ENCODE measurements at places on chromosomes 6 and 20.

DNA sequence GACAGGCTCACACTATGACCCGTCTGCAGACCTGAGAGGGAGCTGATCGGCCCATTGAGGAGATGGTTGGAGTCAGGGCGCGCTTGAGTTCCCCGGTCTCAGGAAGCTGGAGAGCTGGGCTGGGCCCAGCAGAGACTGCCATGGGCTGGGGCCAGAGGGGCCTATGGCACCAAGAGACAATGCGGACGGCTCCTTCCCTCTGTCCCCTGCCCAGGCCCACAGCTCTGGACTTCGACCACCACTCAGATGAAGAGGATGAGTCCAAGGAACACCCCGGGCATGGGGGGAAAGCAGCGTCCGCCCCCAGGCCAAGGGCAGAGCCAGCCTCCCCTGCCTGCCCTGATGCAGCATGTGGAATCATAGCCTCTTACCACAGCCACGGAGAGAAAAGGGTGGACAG lies 40.2 kb upstream of the PHACTR3 start:
- DNase-seq = no peak

- no peak for DNase-seq
Measured at GRCh38 chr6:84052883-84053241, 19.3 kb downstream of the MRAP2 start.

DNA sequence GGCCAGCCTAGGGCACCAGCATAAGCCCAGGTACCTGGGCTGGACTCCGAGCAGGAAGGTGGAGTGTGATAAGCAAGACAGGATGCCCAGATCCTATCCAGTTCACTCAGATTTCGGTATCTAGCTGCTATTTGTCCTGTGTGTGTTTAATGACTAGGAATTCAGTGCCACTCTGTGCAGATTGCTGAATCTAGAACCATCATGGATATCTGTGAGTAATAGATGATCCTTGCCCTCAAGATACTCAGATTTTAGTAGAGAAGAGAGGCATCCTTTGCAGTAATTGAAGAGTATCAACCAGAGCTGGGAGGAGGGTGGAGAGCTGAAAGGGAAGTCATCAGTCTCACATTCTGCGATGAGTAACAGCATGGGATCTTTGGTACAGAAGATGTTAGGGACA lies 155.0 kb upstream of the ARID1B start:
- DNase-seq = no peak

DNA sequence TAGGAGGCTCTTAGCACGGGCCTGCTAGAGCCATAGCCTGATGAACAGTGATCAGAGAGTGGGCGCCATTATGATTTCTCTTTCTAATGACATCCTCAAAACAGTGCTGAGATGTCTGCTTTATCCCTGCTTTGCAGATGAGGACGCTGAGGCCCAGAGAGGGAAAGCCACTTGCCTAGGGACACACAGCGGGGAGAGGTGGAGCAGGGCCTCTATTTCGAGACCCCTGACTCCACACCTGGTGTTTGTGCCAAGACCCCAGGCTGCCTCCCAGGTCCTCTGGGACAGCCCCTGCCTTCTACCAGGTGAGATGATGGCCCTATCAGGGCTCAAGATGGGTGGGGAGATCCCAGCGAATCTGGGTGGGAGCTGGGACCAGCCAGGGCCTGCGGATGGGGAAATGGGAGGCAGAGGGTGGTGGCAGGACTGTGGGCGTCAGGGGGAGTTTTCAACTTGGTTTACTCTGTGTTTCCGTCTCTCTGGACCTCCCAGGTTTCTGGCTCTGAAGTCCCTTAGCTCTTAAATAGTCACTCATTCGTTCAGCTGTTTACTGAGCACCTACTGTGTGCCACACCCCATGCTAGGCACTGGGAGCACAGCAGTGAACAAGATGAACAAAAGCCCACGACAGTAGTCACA lies 36.7 kb downstream of the SRC start:
- DNase-seq = no peak

GRCh38 chr20:58905236-58905635 lies 52.7 kb downstream of the GNAS start:
- DNase-seq = no peak

GRCh38 chr6:132268209-132268608 lies 133.1 kb downstream of the MOXD1 start:
- no peak for DNase-seq

All from stimulated activated CD8-positive, alpha-beta memory T cell treated with anti-CD3 and anti-CD28 coated beads, Interleukin-12 subunit alpha, Interleukin-12 subunit beta, amount 100 ng/mL, for 4 hours (primary cell).